CD4-positive, alpha-beta T cell treated with Interleukin-12 subunit alpha and Interleukin-12 subunit beta, for 1 hour (primary cell): ENCODE measurements at places on chromosomes 1 and 21.

- no peak for DNase-seq
Observed at GRCh38 chr1:55774446-55774845, 559.3 kb upstream of the USP24 start.

GRCh38 chr1:145960468-145961108 lies 2.8 kb upstream of the LIX1L start:
- peak; percentile 52 for DNase-seq

GRCh38 chr1:22132517-22133235 lies 10.2 kb downstream of the WNT4 start:
- no peak for DNase-seq

- no peak for DNase-seq
Observed at GRCh38 chr21:33657124-33657820, 15.0 kb downstream of the ITSN1 start.
